Activated CD8-positive, alpha-beta memory T cell treated with anti-CD3 and anti-CD28 coated beads, Interleukin-2, amount 10 ng/mL, durations not matched to agents 7 days and 5 days (primary cell): ENCODE measurements at places on chromosomes 13 and 19. TPM values are rescaled to one million over a fixed set of nuclear protein-coding genes. Genes with fewer than 3 reads are reported as not detected.

- no peaks in the 10 kb centered on the region for H3K4me1 ChIP-seq
- peaks cover 8% of the 10 kb centered on the region for H3K27me3 ChIP-seq
- H3K27ac ChIP-seq, result no peak overlapping the region
- no peak overlapping the region for H3K4me3 ChIP-seq
- no peaks in the 10 kb centered on the region for H3K36me3 ChIP-seq
Measured at GRCh38 chr13:43986421-43986981, 106.8 kb downstream of the LACC1 start.

GRCh38 chr19:8615813-8616596 is 5.5 kb upstream of the ADAMTS10 start:
- H3K27me3 ChIP-seq, result peaks cover 4% of the 10 kb centered on the region
- no peaks in the 10 kb centered on the region for H3K36me3 ChIP-seq
- peak; percentile 73 for DNase-seq
- H3K27ac ChIP-seq, result no peak overlapping the region
- peaks cover 3% of the 10 kb centered on the region for H3K4me1 ChIP-seq
- no peak overlapping the region for H3K4me3 ChIP-seq

DNA sequence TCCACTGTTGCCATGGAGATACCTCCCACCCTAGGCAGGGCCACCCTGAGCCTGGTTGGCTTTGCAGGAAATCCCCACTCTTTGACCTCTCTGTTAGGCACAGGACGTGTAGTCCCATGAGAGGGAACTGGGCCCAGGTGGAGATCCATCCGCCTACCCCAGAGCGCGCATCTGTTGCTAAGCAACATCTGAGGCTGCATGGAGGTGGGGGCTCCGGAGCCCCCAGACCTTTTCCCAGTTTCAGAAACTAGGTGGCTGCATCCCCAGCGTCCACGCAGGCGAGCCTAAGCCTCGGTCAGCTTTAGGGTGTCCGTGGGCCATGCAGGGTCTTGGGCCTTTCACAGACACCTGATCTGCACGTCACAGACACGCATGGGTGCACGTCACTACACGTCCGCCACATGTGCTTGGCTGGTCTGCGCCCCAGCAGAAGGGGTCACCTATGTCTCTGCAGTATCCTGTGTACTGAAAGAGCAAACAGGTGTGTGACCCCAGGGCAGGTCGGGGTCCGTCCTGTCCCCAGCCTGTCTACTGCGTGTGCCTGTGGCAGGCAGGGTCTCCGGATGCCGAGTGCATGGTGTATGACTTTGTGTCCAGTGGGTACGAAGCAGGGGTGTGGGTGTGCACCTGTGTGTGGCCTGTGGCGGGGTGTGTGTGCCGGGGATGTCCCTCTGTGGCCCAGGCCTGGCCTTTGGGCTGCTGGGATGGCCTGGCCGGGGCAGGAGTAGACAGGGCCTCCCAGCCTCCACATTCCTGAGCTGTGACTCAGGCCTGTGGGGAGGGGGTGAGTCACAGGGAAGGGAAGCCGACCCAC is 4.1 kb upstream of the CIRBP start:
- peaks cover 53% of the 10 kb centered on the region for H3K4me1 ChIP-seq
- DNase-seq, result no peak
- H3K27me3 ChIP-seq, result peaks cover 2% of the 10 kb centered on the region

- H3K36me3 ChIP-seq, result peaks cover 3% of the 10 kb centered on the region
- no peaks in the 10 kb centered on the region for H3K27me3 ChIP-seq
- no peak for DNase-seq
- H3K4me1 ChIP-seq, result peaks cover 2% of the 10 kb centered on the region
Measured at GRCh38 chr13:36323951-36324566, 22.1 kb downstream of the SPART start.

- no peak overlapping the region for H3K27ac ChIP-seq
- H3K36me3 ChIP-seq, result no peaks in the 10 kb centered on the region
- H3K27me3 ChIP-seq, result peaks cover 2% of the 10 kb centered on the region
- no peak overlapping the region for H3K4me3 ChIP-seq
- H3K4me1 ChIP-seq, result no peaks in the 10 kb centered on the region
- peak; percentile 39 for DNase-seq
Measured at GRCh38 chr19:41616792-41617621, 9.9 kb downstream of the CEACAM4 start.

TYROBP gene
- total RNA-seq, result not detected
